ENCODE measurements at places on chromosomes 11 and 22.

DNA sequence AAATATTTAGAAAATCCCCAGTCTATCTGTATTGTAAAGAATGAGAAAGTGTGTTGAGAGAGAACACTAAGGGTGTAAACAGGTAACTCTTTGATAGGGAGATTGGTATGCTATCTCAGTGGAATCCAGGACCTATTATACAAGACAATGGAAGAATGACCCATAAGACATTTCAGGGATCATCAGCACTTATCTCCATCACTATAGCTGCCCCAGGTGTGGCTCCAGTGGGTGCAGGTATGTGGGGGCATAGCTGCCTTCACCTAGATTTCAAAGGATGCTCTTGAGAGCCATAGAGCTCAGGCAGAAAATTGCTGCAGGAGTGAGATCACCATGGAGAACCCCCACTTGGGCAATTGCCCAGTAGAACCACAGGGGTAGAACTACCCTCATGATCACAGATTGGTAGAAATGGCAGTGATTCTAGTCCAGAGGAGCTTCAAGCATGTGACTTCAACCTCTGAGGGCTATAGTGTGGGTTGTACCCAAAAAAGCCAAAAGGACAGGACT is 252.3 kb upstream of the TBCEL start:
- DNase-seq = no peak

DNA sequence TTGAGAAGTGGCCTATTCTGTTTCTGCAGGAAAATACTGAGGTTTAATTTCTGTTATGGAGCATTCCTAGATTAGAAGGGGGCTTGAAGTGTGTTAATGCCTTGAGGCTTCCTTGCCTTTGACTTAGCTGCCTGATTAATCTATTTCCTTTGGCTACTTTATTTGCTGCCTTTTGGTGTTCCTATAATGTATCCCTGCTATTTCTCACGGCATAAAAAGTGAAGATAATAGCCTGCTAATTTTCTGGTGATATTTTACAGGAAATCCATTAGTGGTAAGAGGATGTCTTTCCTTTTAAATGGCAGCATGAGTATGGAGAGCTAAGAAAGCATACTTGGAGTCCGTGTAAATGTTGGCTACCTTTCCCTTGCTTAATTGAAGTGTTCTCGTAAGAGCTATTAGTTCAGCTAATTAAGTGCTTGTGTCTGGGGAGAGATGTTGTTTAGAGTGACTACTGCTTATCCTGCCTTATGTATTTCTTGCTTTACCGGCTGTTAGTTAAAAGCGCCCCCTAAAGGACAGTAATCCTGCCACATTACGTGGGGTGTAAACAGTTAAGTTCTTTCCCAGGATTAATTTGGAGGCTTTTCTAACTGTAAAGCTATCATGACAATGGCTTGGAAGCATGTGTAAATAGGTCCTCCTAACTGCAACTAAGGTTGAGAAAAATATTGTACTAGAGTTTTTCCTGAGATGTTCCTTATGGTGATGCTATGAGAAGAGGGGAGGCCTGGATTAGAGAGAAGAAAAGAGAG is 45.6 kb downstream of the ZNF280B start:
- no peak for DNase-seq

DNA sequence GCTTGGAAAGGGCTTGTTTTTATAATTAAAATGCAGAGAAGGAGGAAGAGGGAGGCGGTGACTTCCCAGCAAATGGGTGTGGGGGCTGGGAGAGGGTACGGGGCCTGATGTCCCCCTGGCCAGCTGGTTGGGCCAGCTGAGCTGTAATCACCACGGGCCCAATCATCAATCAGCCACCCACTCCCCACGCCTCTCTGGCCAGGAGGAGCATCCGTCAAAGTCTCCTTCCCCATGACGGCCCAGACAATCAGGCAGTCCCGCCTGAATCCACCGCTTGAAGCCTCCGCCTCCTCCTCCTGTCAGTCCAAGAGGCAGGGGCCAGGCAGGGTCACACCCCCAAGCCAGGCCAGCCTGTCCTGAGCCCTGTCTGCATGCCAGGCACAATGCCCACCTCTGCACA is 13.3 kb upstream of the CABP7 start:
- DNase-seq = no peak

DNA sequence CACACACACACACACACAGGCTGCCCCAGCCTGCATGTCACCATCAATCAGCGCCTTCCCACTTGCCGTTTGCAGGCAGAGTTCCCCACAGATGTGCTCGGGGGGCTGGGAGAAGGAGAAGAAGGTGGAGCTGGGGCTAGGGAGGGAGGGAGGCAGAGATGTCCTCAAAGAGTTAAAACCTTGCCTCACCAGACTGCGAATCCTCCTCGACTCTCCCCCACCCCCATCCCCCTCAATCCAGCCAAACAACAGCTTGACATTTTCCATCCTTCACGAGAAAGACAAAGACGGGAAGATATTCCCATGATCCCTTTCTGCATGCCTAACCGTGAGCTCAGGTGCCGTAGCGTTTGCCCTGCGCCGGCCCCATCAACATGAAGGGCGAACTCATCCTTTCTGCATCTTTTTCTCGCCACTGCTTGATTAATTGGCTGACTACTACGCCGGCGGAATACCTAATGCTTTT is 365.5 kb downstream of the MIAT start:
- no peak for DNase-seq

GRCh38 chr11:69442012-69442806 is 39.3 kb upstream of the LINC01488 start:
- DNase-seq = no peak

DNA sequence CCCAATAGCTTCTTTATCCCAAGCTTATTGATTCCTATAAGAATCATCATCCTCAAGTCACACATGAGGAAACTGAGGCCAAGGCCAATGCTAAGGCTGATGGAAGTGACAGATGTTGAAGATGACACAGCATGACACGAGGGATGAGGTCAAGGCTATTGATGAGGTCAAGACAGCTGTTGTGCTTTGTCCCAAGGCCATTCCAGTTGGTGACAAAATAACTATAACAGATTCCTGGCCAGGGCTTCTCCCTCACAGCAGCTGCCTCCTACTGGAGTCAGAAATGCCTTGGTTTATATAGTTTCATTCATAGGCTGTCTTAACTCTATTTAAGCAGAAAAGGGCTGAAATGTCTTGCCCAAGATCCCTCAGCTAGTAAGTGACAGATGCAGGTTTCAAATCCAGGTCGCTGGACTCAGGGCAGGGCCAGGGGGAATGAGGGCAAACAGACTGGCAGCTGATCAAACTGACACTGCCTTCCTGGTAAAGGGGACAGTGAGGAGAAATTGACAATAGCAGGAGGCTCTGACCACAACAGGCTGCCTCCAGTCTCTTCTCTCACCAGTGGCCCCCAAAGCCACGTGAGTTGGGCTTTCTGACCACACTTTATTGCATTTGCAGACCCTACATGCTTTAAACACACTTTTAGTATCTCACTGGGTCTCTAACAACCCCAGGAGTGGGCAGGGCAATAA is 16.5 kb downstream of the MIF start:
- DNase-seq = no peak

DNA sequence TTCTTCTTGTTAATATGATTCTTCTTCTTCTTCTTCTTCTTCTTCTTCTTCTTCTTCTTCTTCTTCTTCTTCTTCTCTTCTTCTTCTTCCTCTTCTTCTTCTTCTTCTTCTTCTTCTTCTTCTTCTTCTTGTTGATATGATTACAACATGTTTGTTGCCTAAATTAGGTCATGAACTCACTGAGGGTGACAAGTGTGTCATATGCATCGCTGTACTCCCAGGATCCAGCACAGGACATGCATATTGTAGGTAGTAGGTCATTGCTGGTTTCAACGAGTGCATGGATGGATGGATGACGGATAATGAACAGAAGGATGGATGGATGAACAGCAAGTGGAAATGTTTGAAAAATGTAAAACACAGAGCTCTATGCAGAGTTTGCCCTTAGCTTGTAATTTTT is 14.9 kb upstream of the PVALB start:
- DNase-seq = no peak

- no peak for DNase-seq
Measured at GRCh38 chr11:35183326-35183925, 44.5 kb downstream of the CD44 start.

DNA sequence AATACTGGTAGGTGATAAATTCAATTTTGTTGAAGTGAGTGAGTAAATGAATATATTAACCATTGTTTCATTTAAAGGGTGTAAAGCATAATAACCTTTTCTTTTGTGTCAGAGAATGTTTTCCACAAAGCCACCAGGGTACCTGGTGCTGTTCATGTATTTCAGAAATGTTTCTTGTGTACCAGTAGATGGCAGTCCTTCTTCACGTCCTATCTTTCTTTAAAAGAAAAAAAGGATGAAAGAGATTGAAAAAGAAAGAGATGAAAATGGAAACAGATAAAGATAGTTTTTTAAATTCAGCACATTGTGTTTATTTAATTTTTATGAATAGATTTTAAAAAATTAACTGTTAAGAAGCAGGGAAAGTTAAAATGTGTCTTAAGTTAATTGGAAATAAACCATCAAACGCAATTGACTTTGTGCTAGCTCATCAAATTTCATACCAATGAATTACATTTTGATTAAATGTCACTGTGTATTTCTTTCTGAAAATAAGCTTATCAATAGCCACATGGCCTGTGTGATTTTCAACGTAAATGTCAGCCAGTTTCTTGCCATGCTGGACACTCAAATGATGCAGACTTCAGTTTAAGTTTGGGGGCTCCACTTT is 65.5 kb upstream of the CHORDC1 start:
- DNase-seq = peak; percentile 48

- no peak for DNase-seq
Measured at GRCh38 chr11:60947700-60948099, 4.3 kb downstream of the SLC15A3 start.

GRCh38 chr11:69202511-69203221 is 46.9 kb downstream of the SMIM38 start:
- DNase-seq = no peak

DNA sequence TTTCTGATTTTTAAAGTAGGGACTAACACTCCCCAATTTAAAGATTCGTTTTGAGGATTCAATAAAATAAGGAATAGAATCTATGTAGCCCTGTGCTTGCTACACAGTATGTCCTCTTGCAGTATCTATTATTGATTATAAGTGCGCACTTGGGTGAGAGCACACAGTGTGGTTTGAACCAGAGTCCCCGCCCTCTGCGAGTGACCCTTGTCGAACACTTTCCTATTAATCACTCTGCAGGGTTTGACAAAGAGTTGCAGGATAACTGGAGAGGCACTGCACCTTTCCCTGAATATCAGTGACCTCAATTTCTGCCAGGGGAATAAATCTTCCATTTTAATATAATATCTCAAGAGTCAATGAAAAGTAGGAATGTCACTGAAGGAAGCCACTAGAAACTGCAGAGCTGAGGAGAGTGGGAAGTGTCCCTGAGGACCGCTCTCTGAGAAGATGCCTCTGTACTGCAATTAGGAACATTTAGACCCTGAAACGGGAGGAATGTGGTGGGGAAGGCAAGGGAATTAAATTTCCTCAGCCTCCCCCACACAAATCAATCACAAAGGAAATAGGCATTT is 182.2 kb downstream of the MAML2 start:
- DNase-seq = no peak

DNA sequence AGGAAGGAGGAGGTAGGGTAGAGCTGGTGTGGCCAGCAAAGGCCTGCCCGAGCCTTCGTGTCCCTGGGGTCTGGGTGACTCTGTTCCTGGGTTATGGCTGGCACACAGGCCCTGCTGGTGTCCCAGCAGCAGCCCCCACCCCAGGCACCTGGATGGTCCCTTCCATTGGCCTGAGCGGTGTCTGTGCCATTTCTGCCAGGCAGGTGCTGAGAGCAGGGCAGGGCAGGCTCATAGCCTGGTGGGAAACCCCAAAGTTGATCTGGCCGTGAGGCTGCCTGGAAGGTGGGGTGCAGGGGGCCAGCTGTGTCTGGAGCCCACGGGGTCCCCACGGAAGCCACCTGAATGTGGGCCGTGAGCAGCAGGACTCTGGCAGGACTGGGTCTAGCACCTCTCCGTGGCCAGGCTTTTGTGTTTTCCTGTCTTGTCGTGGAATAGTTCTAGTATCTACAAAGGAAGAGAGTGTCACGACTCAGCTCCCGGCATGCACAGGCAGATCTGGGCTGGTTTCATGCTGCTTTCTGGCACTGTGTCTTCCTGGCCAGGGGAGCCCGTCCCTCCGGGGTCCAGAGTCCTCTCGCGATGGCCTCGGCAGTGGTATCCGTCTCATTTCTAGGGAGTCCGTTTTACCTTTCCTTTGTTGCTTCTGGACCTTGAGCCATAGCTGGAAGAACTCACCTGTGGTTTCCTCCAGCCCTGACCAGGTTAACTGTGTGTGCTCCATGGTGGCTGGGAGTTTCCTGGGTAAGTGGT is 83.7 kb downstream of the KCNQ1 start:
- DNase-seq = peak; percentile 54

DNA sequence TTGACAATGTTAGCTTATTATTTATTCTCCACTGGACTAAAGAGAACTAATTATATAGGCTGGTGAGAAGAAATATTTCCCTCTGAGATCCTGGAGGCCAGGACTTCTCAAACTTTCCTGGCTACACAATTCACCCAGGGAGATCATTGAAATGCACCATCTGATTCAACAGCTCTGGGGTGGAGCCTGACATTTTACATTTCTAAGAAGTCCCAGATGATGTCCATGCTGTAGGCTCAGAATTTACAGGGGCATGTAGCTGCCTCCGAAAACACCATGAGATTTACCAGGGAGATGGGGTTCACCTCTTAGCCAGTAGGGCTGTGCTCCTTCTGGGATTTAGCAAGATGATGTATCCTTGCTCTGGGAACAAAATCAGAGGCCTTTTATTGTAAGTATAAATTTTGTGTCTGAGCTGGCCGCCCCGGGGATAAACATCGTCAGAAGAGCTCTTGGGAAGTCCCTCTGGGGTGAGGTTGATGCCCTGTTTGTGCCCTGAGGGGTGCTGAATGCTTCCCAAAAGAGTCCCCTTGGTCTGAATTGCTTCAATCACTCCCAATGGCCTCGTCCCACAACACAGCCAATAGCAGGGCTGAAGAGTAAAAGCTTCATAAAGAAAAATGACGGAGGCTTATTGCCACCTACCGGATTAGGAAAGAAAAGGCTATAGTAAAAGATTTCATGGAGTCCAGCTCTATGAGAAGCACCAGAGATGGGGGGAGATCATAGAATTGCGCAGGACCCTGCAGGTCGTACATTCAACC is 33.4 kb upstream of the API5 start:
- DNase-seq = peak; percentile 45

- DNase-seq = no peak
Measured at GRCh38 chr11:115884800-115885534, 380.8 kb upstream of the CADM1 start.

- peak; percentile 20 for DNase-seq
Measured at GRCh38 chr11:9803685-9804418, 140.0 kb downstream of the SWAP70 start.

- DNase-seq = no peak
Measured at GRCh38 chr11:133266986-133267385, 265.3 kb downstream of the OPCML start.

All from hepatocyte (in vitro differentiated cells).